ENCODE measurements at places on chromosomes 7 and 10.

- no peak for DNase-seq
These were observed 6.6 kb upstream of the ZYX start for GRCh38 chr7:143374561-143374960.

DNA sequence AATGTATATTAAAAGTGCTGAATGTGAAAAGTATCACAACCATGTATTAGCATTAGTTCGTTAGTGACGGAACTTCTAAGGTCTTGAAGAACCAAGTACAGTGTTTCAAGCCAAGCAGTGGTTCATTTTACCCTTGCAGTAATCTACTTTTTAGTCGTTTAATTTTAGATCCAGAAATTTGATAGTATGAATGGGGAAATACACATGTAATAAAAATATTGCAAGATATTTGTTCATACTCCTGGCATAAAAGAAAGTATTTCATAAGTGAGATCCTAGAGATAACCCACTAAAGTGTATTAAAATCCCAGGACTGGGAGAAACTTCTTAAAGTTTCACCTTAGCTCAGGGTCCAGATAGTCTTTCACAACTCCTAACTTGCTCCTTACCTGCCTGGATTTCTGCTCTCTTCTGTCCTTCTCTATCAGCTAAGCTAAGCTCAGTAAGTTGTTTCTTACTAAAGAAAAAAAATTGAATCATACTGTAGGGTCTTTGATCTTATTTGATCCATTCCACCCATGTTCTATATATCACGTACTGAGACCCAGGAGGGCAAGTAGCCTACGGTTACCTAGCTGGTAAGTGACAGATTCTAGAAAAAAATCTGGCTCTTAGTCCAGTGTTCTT lies 1.5 kb downstream of the BCAP29 start:
- DNase-seq: no peak

DNA sequence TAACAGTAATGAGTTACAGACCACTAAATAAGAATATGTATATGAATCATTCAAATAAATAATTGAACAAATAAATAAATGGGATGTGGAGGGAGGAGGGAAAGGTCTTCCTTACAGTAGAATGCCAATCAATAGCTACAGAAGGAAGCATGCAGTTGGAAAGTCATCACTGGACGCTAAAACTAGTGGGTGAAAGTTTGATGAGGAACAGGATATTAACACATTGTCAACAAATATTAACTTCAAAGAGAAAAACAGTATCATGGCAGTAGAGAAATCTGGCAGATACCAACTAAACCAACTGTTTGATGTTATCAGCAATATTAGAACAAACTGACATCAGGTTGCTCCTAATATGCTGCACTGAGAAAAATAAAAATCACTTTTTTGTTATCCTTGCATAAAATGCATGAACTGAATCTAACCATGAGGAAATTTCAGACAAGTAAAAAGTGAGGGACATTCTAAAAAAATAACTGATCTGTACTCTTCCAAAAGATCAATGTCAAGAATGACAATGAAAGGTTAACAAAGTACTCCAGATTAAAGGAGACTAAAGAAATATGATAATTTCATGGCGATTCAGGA lies 94.1 kb downstream of the ZFAND4 start:
- no peak for DNase-seq

- DNase-seq: no peak
These were observed 329.6 kb upstream of the NPVF start for GRCh38 chr7:25557930-25558329.

DNA sequence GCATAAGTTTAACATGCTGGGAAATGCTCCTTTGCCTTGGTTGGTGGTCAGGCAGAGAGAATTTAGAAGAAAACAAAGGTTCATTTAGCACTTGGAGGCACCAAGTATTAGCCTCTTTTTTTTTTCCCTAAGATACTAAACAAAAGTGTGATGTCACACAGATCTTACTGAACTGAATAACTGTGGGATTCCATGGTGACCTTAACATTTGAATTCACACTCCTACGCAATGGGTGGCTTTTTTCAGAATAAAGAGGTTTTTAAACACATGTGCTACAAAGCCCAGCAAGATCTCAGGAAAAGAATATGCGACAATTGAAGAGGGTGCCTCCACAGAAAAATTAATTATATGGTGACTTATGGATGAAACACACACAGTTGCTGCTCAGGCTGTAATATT lies 133.4 kb upstream of the ABCB5 start:
- DNase-seq: no peak

GRCh38 chr7:47666164-47666862 lies 84.4 kb upstream of the TNS3 start:
- DNase-seq: no peak

DNA sequence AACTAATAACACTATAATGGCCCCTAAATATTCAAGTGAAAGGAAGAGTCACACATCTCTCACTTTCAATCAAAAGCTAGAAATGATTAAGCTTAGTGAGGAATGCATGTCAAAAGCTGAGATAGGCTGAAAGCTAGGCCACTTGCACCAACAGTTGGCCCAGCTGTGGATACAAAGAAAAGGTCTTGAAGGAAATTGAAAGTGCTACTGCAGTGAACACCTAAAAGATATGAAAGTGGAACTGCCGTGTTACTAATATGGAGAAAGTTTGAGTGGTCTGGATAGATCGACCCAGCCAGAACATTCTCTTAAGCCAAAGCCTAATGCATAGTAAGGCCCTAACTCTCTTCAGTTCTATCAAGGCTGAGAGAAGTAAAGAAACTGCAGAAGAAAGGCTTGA lies 12.1 kb upstream of the SNX13 start:
- no peak for DNase-seq

- no peak for DNase-seq
These were observed 807.5 kb upstream of the SORCS1 start for GRCh38 chr10:107971973-107972372.

DNA sequence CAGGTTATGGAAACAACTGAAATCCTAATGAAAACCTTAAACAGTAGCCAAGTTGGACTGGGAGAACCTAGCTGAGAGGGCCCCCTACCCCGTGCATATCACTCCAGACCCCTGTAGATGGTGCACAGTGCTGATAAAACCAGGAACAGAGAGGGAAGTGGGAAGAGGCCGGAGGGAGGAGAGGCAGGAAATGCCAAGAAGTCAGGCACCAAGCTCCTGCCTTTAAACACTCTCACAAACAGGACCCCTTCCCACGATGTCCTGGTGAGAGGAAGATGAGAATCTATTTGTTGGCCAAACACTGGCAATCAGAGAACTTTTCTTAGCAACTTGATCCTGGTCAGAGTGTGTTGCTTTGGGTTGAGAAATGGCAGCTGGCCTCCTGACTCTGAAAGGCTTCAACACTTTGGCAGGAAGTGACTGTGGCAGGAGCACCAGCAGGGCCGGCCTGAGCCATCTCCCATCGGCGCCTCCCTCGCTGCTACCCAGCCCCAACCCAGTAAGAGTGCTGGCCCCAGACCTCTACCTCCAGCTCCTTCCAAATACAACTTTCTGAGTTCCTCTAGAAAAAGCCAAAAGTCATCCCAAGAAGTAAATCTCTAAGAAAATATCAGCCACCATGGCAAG lies 39.5 kb downstream of the GSDME start:
- DNase-seq: no peak

- DNase-seq: peak; percentile 61
These were observed 17.0 kb downstream of the FAM131B start for GRCh38 chr7:143345428-143345900.

DNA sequence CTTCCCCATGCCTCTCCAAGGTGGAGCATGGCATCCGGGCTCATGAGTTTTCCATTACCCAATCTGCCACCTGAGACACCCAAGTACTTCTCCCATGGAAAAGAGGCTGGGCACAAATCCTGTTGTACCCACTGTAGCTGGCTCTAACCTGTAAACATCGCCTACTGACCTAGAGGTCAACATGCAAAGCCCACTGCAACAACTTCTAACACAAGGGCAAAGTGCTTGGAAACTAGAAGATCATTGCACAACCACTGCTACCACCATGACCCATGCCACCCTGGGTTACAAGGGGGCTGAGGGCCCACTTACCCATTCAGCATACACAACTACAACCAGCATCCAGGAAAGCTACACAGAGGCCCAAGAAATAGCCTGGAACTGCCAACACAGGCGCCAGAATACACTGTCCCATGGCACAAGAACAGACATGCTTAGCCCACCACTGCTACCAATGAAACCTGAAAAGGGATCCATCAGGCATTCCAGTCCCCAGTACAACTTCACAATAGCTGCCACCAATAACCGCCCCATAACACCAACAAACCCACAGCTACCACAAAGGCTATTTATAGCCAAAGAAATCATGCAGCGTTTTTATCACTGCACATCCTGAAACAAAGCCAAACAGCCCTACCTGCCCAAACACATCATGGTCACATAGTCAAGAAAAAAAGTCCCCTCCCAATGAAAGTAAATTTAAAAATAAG lies 63.4 kb downstream of the RNF32 start:
- no peak for DNase-seq

Measured in spinal cord (tissue), 10 donors.